Chondrocyte (in vitro differentiated cells): ENCODE measurements at places on chromosomes 16 and 17.

GRCh38 chr16:56776562-56776961 is 46.6 kb downstream of the NUP93 start:
- DNase-seq: no peak

DNA sequence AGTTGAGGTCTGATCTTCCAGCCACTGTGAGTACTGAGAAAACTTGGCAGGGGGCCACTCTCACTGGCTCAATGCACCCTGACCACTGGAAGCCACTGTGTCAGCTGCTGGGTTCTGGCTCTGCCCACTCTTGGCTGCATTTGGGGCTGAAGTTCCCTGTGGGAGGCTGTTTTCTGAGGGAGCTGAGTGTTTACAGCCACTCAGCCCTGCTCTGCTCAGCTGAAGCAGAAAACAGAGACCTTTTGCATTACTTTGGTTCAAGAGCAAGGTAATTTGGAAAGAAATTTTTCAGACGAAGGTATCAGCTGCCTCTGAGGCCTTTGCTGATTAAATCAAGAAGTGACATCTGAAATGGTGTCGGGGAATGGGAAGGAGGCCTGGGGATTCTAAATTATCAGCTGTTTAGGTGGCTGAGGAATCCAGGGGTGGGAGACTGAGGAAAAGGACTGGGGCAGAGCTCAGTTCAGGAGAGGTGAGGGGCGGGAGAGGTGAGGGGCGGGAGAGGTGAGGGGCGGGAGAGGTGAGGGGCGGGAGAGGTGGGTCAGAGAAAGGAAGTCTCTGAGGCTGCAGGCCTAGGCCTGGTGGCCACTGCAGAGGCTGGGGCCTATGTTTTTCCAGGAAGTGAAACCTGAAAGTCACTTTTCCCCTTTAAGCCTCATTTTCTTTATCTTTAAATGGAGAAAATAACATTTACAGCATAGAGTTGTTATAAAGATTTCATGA is at the start of gene ACSM5:
Gene ACSM5 (plus strand): TSS at position 137 of the 723 bp plus-strand sequence. CDS start 1,951 bp downstream, outside the sequence.
- DNase-seq: no peak

DNA sequence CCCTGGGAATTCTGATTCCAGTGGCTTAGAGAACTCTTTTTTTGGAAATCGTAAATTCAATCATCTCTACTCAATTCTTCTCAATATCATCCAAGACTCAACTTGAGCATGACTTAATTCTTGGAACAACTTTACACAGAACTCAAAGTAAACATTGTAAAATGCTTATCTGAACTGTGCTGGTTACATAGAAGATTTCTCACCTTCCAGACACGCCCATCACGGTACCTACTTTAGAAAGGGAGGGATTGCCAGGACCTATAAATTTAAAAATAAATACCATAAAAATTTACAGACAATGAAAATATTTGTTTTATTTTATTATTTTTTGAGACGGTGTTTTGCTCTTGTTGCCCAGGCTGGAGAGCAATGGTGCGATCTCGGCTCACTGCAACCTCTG is 26.5 kb downstream of the MAP1LC3B start:
- no peak for DNase-seq

- peak; percentile 55 for DNase-seq
These were observed 11.9 kb downstream of the RAB40B start for GRCh38 chr17:82686366-82687324.

- no peak for DNase-seq
These were observed 2.9 kb downstream of the TNS4 start for GRCh38 chr17:40498281-40499084.

- DNase-seq: no peak
These were observed 52.4 kb downstream of the DUSP14 start for GRCh38 chr17:37541880-37542660.

DNA sequence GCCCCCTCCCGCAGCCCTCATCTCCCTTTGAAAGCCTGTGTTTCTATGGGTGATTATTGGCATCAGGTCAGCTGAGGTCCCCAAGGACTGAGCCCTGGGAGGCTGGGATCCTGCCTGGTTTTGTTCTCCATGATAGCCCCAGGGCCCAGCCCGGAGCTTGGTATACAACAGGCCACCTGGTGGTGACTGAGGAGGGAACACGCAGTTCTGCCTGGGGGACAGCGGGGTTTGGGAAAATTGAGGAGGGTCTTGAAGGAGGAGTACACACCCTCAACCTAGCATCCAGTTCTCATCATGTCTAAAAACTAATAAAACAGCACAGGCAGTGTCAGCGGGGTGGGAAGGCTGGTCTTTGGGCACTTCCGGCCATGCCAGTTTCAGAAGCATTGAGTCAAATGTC is 335.1 kb downstream of the CPPED1 start:
- DNase-seq: no peak

DNA sequence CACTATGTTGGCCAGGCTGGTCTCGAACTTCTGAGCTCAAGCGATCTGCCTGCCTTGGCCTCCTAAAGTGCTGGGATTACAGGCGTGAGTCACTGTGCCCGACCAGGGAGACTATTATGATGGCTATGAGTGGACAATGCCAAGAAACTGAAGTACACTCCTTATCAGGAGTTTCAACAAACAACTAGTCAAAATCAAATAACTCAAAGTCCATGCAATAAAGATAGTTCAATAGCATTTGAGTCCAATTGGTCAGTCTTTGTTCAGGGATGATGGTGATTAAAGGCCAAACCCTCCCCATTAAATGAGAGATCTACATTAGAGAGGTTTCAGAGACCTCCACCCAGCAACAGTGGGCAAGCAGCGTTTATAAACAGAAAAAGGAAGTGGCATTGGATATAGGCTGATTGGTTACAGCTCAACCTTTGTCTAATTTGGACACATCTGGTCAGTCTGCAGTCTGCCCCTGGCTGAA is 8.0 kb downstream of the CHST5 start:
- DNase-seq: no peak
